Esophagus muscularis mucosa (tissue), 4 donors: ENCODE measurements at places on chromosomes 12 and 14. TPM values are rescaled to one million over a fixed set of nuclear protein-coding genes. Genes with fewer than 3 reads are reported as not detected.

The PZP gene
- not detected for total RNA-seq

DNA sequence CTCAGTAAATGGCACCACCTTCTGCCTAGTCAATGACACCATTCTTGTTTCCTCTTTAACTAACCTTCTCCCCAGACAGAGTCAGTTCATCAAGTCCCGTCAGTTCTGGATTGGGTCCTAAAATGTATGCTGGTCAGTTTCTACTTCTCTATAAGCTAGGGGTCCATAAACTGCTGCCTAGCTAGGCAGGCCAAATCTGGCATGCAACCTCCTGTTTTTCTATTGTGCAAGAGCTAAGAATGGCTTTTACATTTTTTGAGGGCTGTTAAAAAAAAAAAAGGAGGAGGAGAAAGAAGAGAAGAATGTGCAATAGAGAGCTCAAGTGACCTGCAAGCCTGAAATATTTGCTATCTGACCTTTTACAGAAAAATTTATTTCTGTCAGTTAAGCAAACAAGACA lies 6.4 kb upstream of the TMED10 start:
- DNase-seq, result no peak

- no peak for DNase-seq
These were observed 6.6 kb downstream of the PPHLN1 start for GRCh38 chr12:42332301-42333285.

DNA sequence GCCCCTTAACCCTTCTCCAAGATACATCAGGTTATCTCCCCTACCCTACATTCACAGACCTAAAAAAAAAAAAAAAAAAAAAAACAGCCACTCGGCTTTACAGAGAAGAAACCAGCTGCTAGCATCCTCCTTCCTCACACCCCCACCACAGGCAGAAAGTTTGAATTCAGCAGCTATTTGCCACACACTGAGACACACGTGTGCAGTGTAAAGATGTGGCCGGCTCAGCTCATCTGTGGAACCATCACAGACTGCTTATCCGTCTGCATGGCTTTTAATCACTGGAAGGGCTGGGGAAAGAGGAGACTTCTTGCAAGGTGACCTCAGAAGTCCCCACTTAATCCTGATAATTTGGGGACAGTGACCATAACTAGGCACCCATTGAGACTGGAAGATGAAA lies 50.0 kb downstream of the VWF start:
- no peak for DNase-seq

DNA sequence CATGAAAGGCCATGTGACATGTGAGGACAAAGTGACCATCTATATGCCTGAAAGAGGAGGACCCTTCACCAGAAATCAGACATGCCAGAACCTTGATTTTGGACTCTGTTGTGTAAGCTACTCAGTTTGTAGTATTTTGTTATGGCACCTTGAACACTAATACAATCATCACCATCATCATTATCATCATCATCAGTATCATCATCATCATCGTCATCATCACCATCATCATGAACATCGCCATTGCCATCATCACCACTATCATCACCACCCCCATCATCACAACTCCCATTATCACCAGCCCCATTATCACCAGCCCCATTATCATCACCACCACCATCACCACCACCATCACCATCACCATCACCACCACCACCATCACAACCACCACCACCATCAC lies 15.9 kb downstream of the ISCU start:
- no peak for DNase-seq
